Activated T-cell treated with anti-CD3 and anti-CD28 coated beads, Interleukin-2, amount 50 U/mL, for 72 hours (primary cell): ENCODE measurements at places on chromosomes 6 and 20. TPM values are rescaled to one million over a fixed set of nuclear protein-coding genes. Genes with fewer than 3 reads are reported as not detected.

The CDSN gene
- not detected for total RNA-seq

The TRIM10 gene
- total RNA-seq = 0.39 TPM

The SLC13A3 gene
- total RNA-seq = not detected

The PDYN gene
- not detected for total RNA-seq

The OGFR gene
- total RNA-seq = 42.9 TPM

The BTN1A1 gene
- total RNA-seq = not detected

The FUT9 gene
- not detected for total RNA-seq
